ENCODE measurements at places on chromosomes 13 and 19. TPM values are rescaled to one million over a fixed set of nuclear protein-coding genes. Genes with fewer than 3 reads are reported as not detected.
A peak's percentile ranks its signal among the peaks of the same experiment; 100 is the strongest.

GRCh38 chr13:21061029-21061763, at the start of gene LATS2:
Gene LATS2 (minus strand): TSS chr13:21061586. CDS start chr13:21046026, 15,560 bp downstream.
- peak within 1 kb of the TSS; percentile 72 for H3K4me3 ChIP-seq
- H3K27me3 ChIP-seq, result peaks cover 50% of the 10 kb centered on the region
- peaks cover 3% of the 10 kb centered on the region for H3K36me3 ChIP-seq
- H3K27ac ChIP-seq, result peak within 1 kb of the TSS; percentile 57

- no peaks in the 10 kb centered on the region for H3K4me1 ChIP-seq
- no peaks in the 10 kb centered on the region for H3K27me3 ChIP-seq
- H3K4me3 ChIP-seq, result no peak overlapping the region
- H3K27ac ChIP-seq, result no peak overlapping the region
Measured at GRCh38 chr13:75812751-75813181, 176.6 kb downstream of the LMO7 start.

- no peak overlapping the region for H3K4me3 ChIP-seq
- no peak overlapping the region for H3K27ac ChIP-seq
- peaks cover 14% of the 10 kb centered on the region for H3K27me3 ChIP-seq
- H3K36me3 ChIP-seq, result no peaks in the 10 kb centered on the region
Measured at GRCh38 chr13:39616087-39616694, 13.2 kb upstream of the LHFPL6 start.

DNA sequence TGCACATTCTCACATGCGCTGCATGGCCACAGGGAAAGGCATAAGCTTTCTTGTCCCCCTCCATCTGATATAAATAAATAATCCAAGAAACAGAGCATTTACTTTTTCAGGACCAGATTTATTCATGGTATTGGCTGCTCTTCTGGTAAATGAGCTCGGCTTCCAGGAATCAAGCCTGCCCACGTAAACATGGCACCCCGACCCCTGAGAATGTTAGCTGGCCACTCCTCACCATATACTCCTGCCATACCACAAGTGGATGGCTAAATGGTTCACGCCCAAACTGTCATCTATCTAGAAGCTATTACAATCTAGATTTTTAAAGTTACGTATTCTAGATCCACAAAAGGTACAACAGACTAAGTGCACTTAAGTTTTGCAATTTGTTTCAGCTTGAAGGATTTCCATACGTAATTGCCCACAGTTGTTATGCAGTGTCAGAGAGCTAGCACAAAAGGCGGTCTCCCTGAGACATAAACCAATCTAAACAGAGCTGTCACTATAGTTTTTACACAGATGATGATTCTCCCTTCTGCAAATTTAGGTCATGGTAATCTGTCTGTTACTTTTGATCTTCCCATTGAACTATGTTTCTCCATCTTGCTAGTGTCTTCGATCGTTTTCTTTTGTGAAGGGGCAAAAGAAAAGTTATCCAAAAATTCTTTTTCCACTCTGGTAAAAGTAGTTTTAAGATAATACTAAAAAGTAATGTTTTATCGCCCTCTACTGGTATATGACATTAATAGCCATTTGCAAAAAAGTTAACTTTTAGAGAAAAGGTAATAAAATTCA, 16.2 kb upstream of the FOXO1 start:
- no peaks in the 10 kb centered on the region for H3K36me3 ChIP-seq
- H3K4me1 ChIP-seq, result peaks cover 4% of the 10 kb centered on the region
- H3K27ac ChIP-seq, result no peak overlapping the region
- H3K27me3 ChIP-seq, result no peaks in the 10 kb centered on the region
- no peak overlapping the region for H3K4me3 ChIP-seq
- DNase-seq, result no peak

DNA sequence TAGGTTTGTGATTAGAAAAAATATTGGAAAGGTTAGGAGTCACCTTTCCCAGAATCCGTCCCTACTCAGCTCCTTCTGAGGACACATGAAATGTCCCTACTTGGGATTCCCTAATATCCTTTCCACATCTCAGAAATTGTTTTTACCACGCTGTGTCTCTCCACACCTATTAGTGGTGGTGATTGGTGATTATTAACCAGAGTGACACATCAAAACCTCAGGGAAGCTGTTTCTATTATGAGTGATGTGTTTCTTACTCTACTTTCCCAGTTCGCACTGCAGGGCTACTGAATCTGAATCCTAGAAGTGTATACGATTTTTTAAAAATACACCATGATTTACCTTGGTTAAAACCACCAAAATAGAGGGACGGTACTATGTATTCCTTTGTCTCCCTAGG, 460.8 kb downstream of the TBC1D4 start:
- no peaks in the 10 kb centered on the region for H3K4me1 ChIP-seq
- H3K27ac ChIP-seq, result no peak overlapping the region
- H3K36me3 ChIP-seq, result no peaks in the 10 kb centered on the region
- no peak for DNase-seq
- H3K4me3 ChIP-seq, result no peak overlapping the region

DNA sequence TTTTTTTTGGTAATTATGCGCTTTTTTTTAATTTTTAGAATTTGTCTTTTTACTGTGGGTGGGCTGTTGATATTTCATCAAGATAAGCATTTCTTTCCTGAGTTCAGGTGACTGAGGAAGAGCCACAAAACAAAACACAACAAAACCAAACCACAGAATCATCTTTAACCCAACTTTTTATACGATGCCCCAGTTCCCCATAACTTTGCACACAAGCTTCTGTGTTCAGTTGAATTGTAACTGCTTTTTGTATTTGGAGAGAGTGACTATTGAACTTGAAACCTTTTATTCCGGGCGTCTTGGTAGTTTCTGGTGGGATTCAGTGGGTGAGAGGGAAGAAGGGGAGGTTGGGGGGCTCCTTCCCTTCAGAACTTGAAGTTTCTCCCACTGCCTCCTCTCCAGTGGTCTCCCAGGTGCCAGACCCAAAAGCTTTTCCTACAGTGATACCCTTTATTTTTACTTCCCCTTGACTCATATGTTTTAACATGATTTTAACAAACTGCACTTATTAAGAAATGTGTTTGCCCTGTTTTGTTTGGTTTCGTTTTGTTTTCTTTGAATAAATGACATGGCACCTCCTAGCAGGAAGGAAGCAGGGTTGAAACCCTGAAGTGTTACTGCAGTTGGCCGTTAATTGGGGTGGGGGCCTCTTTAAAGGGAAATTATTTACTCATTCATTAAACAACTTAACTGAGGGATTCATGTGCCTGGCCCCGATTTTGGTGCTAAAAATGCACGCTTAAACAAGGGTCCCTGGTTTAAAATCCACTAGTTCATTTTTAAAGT, 2.7 kb upstream of the CCDC97 start:
- peaks cover 85% of the 10 kb centered on the region for H3K4me1 ChIP-seq
- peaks cover 55% of the 10 kb centered on the region for H3K36me3 ChIP-seq
- H3K4me3 ChIP-seq, result peak overlapping the region; percentile 60
- H3K27me3 ChIP-seq, result no peaks in the 10 kb centered on the region
- peak; percentile 60 for DNase-seq

GRCh38 chr19:8459520-8460270, 14.9 kb downstream of the HNRNPM start:
- peaks cover 65% of the 10 kb centered on the region for H3K4me1 ChIP-seq
- DNase-seq, result no peak

GRCh38 chr13:59301174-59301567, 862.6 kb downstream of the DIAPH3 start:
- no peak overlapping the region for H3K27ac ChIP-seq
- no peak for DNase-seq
- H3K4me3 ChIP-seq, result no peak overlapping the region
- H3K27me3 ChIP-seq, result no peaks in the 10 kb centered on the region

- H3K4me3 ChIP-seq, result no peak overlapping the region
- H3K36me3 ChIP-seq, result no peaks in the 10 kb centered on the region
- H3K27ac ChIP-seq, result no peak overlapping the region
- no peak for DNase-seq
Measured at GRCh38 chr13:66128692-66129269, 1101.4 kb downstream of the PCDH9 start.

DNA sequence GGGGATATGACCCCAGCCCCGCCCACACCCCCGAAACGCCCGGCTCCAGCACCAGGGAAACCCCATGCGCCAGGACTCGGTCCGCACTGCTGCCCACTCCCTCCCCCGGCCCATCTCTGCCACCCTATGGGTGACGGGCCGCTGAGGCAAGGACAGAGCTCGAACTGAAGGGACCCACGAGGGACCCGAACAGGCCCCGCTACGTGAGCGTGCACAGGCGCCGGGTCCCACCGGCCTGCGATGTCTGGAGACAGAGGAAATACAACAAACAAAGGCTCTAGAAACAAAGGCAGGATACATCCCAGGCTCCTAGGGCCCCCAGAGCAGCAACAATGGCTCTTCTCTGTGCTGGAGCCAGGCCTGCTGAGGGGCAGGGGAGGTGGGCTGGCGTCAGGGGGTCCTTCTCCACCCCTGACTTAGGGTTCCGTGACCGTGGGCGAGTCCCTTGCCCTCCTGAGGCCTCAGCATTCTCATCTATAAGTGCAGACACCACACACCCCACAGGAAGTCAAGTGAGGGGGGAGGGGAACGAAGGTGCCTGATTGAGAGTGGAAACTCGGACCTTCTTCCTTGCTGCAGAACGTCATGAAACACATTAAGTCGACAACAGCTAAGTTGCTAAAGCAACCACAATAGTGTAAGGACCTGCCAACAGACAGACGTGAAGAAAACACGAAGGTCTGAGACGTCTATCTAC, 3.1 kb downstream of the ABHD17A start:
- H3K4me3 ChIP-seq, result peak overlapping the region; percentile 90
- H3K27me3 ChIP-seq, result no peaks in the 10 kb centered on the region
- H3K4me1 ChIP-seq, result peaks cover 36% of the 10 kb centered on the region
- H3K27ac ChIP-seq, result peak overlapping the region; percentile 98

DNA sequence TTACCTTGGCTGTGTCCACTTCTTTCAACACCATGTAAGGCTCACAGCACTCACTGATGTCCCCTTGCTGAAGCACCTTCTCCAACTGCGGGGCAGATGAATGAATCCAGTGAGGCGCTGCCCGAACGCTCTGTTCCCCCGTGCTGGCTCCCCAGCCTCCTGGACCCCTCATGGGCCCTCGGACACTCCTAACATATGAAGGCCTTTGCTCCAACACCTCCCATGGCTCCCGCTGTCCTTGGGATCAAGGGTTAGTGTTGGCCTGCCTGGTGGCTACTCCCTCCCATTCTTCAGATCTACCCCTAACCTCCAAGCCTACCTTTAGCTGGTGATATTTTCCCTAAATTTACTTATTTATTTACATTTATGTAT, 4.4 kb downstream of the ANGPTL8 start:
- no peak overlapping the region for H3K27ac ChIP-seq
- DNase-seq, result no peak
- peaks cover 7% of the 10 kb centered on the region for H3K27me3 ChIP-seq

GRCh38 chr13:25232937-25233515, 54.3 kb downstream of the MTMR6 start:
- no peak for DNase-seq
- H3K27ac ChIP-seq, result no peak overlapping the region
- no peak overlapping the region for H3K4me3 ChIP-seq
- H3K4me1 ChIP-seq, result peaks cover 3% of the 10 kb centered on the region
- no peaks in the 10 kb centered on the region for H3K36me3 ChIP-seq
- peaks cover 6% of the 10 kb centered on the region for H3K27me3 ChIP-seq

DNA sequence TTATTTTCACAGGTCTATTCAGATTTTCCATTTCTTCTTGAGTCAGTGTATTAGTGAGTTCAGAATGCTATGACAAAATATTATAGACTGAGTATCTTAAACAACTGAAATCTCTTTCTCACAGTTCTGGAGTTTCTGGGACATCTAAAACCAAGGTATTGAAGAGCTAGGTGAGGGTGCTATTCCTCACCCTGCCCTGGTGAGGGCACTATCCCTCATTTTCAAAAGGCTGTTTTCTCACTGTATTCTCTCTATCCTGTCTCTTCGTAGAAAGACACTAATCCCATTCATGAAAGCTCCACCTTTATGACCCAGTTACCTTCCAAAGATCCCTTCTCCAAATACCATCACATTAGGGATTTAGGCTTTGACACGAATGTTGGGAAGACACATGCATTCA, 1617.1 kb downstream of the PCDH9 start:
- no peak overlapping the region for H3K27ac ChIP-seq
- H3K4me1 ChIP-seq, result no peaks in the 10 kb centered on the region
- DNase-seq, result no peak

The MEF2B gene
- total RNA-seq, result 7.2 TPM

The ZNF416 gene
- total RNA-seq, result 5.3 TPM

The PRTN3 gene
- not detected for total RNA-seq
